ENCODE measurements at places on chromosomes 1 and 21.

DNA sequence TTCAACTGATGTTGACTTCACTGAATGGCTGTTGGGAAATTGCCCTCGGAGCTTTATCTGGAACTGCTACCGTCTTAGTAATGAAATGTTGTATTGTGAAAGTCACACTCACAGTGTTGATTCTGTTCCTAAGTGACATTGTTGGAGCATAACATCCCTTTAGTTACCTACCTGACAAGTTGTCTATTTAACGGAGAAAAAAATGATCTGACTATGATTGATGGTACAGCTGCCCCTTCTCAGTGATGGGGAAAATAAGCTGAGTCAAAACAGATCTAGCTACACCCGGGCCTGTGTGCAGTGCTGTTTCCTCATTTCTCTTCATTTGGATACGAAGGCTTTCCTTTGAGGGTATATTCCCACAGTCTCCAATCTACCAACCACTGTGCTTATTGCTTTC lies 472.3 kb upstream of the BRINP3 start:
- DNase-seq = no peak

DNA sequence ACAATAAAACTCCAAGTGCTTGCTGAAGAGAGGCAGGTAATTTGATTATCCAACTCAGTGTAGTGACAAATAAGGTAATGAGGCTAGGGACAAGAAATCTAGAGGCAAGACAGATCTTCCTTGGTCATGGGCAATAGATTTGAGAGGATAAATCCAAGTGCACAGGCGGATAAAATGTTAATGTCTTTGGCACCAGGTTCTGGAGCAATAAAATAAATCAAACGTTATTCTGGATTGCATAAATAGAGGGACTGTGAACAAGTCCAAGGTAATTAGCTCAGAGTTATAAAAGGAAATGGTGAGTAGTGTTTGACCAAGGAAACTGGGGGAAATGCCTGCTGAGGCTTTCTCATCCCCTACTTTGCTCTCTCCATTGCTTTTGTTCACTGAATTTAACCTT lies 329.3 kb upstream of the PROX1 start:
- DNase-seq = no peak

- no peak for DNase-seq
These were observed 15.7 kb downstream of the PTCH2 start for GRCh38 chr1:44827197-44828002.

GRCh38 chr1:236401698-236402097 lies 7.6 kb downstream of the EDARADD start:
- DNase-seq = no peak

DNA sequence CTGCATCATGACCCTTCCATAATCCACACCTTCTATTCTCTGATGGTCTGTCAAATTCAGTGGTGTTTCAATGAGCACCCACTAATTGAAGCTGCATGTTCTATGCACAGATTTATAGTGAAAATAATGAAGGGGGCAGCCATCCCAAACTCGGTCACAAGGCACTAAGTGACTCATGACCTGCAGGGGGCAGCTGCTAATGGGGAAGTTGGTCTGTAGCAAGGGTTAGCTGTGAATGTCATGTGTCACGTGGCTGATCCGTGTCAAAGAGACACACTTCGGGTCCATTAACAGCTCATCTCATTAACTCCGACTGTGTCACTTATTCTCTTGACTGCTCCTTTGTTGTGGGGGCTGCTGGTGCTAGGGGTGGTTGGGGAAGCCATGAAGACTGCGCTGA lies 306.6 kb downstream of the PCP4 start:
- no peak for DNase-seq

All from KG1 (cell line).